ENCODE measurements at places on chromosomes 5 and 9.
A peak's percentile ranks its signal among the peaks of the same experiment; 100 is the strongest.

DNA sequence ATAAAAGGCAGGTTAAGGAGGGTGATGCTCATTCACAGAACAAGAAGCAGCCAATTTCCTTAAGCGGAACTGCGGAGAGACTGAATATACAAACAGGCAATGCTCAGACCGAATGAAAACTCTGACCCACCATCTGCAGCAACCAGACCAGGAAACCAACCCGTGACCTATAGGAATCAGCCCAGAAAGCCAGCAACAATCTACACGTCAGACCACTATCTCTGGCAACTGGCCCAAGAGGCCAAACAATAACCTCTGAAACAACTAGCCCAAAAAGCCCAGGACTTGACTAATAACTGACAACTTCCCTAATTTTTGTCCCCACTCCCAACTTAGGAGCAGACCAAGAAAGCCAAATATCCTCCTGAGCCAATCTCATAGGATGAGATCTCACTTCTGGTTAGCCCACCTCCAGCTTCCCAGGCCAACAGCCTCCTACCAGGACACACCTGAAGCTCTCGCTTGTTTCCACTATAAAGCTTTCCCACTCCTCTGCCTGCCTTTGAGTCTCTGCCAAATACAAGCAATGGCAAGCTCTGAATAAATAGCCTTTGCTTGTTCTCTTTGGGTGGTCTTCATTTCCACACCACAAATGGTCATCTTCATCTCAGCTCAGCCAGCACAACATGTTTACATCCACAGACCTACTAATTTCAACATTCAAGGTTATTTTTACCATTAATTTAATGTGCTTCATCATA, 168.5 kb downstream of the HSD17B3 start:
- DNase-seq, result no peak

- DNase-seq, result peak; percentile 45
Measured at GRCh38 chr9:100011062-100011681, 87.6 kb downstream of the ERP44 start.

DNA sequence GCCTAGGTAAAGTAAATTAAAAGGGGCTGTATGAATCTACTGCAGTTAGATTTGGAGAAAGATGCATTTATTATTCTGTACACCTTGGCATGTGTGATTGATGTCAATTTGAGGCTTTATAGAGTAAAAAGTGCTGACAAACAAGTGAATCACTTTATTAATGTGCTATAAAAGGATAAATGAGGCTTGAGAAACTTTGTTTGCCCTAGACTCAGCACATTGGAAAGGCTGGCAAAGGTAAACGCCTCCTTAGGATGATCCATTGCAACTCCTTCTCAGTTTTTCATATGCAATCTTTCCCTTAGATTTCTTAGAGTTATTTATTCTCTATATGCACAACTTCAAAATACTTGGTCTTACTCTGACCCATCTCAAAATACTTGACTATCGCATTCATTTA, 369.0 kb downstream of the HINT1 start:
- no peak for DNase-seq

- DNase-seq, result no peak
Measured at GRCh38 chr9:84003246-84003645, 22.6 kb downstream of the RMI1 start.

DNA sequence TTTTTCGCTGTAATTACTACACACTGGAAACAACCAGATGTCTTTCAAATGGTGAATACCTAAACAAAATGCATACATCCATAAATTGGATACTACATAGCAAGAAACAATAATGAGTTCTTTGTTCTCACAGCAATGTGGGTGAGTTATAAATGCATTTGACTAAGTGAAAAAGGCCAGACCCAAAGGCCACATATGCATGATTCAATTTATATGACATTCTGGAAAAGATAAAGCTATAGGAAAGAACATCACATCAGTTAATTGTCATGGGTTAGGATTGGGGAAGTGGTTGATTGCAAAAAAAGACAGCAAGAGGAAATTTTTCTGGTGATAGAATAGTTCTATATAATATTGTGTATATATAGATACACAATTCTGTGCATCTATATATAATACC, 198.9 kb downstream of the CYLC2 start:
- DNase-seq, result no peak

DNA sequence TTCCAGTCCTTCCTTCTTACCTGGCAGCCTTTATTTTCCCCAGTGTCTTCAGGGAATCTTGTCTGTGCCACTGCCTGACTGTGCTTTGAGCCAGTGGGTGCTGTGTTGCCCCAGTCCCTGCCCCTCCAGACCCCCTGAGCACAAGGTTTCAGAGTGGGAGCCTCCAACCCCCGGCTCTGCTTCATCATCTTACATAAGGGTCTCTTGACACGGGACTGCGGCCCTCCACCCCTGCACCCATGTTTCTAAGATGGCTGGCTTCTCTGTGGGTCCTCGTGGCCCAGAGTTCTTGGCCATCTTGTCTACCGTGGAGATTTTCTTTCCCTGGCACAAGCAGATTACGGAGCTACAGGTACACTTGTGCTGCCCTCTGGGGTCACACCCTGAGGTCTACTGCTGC, 194.1 kb downstream of the CACNA1B start:
- no peak for DNase-seq

GRCh38 chr5:158785397-158785796, 314.3 kb downstream of the EBF1 start:
- DNase-seq, result no peak

DNA sequence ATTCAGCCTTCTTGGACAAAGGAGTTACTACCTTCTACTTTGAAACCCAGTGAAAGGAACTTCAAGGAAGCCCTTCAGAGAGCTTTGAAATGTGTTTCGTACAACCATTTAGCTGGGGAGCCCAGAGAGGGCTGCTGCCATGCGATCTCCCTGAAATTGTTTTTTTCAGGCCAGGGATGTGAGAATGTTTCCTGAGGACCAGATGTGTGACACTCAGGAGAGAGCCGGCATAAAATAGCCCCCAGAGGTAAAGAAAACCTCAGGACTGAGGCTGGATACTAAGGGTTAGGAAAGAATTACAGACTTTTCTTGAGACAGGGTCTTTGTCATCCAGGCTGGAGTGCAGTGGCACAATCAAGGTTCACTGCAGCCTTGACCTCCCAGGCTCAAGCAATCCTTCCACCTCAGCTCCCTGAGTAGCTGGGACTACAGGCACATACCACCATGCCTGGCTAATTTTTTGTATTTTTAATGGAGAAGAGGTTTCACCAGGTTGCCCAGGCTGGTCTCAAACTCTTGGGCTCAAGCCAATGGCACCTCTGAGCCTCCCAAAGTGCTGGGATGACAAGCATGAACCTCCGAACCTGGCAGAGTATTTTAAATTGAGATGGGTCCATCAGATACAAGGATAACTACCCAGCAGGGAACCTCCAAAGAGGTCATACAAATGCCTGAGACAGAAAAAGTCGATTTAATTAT, 8.4 kb downstream of the RPL37 start:
- no peak for DNase-seq

GRCh38 chr9:90641086-90641485, 1.5 kb downstream of the DIRAS2 start:
- no peak for DNase-seq

DNA sequence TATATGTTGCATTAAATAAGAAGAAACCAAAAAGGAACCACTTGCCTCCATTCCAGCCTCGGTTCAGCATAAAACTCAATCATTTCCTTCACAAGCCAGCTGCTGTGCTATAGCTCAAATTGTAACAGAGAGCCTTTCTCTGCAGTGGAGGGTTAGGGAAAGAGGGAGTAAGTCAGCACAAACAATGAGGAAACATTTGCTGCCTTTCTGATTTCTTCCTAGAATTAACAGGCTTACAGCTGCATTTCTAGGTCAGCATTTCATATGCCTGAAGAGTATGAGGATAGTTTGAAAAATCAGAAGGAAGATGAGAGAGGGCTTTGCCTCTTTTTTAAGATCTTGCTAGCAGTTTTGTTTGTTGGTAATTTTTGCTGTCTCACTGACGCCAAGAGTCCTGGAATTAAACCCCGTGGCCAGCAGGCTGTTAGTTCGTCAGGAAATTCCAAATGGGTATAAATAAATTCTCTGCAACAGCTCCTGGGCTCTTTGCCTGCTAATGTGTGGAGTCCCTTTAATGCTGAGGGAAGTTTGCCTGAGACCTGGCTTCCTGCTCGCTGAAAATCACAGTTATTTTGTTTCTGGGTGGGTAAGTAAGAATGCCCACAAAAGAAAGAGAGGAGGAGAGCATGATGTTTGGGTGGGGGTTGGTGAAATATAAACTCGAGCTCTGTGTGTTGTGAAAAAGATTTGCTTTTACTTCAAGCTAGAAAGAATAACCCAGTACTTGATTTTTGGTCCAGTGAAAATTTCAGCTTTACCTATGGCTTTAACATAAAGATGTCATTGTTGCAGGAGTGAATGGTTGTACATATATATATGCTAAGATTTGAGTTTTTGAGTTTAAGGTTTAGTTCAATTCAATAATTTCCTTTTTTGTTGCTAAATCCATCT, 148.1 kb upstream of the DMRT1 start:
- DNase-seq, result no peak

DNA sequence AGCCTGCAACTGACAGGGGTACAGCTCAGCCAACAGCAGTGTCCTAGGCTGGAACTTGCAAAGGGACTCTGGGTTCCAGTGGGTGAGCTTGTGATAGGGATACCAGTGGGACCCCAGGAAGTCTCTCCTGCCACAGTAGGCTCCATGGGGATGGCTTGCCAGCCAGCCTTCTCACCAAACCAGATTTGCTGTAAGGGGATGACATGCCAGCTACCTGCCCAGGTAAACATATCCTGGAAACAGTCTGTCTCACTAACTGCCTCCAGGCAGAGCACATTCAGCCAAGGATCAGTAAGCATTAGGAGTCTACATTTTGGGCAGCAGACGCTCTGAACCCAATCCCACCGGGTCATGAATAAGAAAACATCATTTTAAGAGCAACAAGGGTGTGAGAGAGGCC, 49.9 kb downstream of the SIL1 start:
- DNase-seq, result no peak

GRCh38 chr5:64682608-64683007, 7.7 kb upstream of the SHISAL2B start:
- DNase-seq, result no peak

DNA sequence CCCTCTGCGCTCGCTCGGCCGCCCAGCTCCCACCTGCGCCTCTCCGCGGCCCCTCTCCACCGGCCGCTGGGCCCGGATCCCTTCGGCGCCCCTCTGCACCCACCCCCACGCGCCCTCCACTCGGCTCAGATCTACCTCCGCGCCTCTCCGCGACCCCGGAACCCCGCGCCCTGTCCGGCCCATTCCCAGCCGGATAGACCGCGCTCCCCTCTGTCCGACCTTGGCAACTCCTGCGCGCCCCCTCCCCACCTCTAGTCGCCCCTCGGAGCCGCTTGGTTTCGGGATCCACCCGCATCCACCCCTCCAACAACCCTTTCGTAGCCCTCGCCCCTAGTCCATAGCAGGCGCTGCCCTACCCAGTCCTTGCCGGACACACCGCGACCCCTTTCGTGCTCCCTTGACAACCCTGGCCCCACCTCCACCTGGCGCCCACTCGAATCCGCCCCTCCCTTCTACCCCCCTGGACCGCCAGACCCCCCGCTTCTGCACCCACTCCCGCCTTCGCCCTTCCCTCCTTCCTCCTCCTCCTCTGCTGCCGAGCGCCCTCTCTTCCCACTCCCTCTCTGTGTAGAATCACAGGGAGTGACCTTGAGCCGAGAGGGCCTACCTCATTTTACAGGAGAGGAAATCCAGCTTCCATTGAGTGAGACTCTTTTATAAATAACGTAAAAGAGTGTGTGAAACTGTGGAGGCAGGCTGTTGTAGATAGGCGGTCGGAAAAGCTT, 525 bp upstream of the AK3 start:
- DNase-seq, result no peak

DNA sequence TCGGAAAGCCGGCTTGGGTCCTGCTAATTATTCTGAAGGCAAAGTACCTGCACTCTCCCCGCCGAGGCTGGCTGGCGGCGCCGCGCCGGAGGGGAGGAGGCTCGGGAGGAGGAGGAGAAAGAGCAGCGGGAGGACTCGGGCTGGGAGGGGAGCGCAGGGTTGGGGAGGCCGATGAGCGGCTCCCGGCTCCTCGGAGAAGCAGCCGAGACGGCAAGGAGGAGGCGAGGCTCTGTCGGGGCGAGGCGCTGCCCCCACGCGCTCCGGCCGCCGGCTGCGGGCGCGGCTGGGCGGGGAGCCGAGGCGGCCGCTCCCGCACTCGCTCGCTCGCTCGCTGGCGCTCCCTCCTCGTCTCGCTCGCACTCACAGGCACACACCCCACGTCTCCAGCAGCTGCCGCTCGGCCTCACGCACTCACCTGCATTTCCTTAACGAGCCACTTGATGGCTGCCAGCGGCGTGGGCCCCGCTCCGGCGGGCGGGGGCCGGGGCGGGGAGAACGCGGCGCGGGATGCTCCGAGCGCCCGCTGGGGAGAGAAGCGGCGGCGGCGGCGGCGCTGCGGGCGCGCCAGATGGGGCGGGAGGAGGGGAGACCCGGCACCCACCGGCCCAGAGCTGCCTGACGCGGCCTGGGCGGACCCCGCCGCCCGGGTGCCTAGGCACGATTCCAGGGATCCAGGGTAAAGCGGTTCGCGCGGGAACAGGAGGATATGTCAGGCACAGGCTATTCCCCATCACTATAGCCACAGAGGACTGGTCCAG, at the start of gene PTPRD:
TSS of gene PTPRD (minus strand) at position 362 of the 758 bp plus-strand sequence.
- DNase-seq, result no peak

DNA sequence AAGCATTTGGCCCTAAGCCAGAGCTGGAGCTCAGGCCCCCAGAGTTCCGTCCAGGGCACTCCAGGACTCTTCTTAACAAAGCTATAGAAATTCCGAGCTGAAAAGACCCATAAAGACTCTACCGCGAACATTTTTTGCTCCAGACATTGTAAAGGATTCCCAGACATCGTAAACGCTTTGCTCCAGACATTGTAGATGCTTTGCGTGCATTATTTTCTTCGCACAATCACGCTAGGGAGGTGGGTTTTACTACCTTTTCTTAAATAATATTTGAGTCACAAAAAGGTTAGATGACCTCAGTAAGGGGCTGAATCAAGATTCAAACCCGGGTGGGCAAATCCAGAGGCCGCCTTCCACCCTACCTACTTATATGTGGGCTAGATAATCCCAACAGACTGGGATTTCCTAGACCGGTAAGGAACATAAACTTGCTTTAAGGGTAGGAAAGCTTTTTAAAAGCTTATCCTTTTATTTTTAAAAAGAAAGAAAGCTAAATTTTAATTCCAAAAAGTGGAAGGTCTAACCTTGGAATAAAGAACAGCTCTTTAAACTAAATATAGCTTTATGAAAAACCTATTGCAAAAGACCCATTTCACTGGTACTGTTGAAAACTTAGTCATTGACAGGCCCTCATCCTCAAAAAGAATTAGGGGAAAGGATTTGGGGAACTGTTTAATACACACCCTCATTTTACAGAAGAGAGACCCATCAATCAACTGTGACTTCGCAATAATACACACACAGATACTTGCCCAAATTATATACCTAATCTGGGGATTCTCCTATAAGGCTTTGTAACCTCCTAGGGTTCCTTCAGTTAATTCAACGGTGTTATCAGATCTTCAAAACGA, 822 bp upstream of the TNIP1 start:
- DNase-seq, result no peak

- no peak for DNase-seq
Measured at GRCh38 chr5:900781-901180, 8.1 kb downstream of the TRIP13 start.

All from stimulated activated naive CD4-positive, alpha-beta T cell (primary cell).